Mesothelial cell of epicardium (in vitro differentiated cells): ENCODE measurements at places on chromosomes 3 and 15.

DNA sequence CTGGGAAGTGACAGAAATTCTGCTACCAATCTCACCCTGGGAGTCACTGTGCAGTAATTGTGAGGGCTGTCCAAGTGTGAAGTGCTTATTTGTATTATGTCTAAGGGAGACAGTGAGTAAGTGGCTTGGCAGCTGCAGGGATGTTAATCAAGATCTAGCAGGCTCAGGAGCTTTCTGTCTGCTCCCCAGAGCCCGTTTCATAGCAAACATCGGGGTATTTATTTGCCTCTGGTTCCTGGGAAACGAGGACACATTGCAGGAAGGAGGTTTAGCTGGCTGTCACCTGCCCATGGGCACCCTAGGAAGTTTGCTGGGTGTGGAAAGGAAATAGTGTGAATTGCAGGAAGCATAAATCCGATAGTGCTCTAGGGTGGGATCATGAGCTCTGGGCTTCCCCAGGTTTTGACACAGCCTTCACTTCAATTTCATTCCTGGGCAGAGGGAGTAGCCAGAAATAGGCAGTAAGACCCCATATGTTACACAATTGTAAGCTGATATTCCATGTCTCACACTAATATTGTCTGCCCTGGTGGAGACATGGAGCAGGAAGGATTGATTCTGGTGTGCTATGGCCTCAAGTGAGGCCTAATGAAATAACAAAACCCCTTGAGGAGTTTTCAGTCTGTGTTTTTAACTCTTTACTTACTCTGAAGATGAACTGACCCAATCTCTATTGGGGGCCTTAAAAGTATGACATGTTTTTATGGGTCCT is 74.1 kb upstream of the MITF start:
- no peak for DNase-seq

DNA sequence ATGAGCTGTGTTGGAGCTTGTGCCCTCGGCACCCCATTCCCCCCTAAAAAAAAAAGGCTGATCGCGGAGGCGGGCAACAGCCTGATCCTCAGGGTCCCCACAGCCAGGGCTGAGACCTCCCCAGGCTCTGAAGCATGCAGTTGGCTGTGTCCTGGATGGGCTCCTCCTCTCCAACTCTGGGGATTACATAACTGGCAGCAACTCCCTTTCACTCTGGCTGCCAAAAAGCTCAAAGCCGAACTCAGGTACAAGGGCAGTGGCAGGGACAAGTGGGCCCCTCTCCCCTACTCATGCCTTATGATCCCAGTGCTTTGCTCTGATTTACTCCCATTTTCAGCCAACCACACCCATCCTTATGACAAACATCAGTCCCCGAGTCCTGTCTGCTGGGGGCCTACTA is 18.3 kb downstream of the TPRA1 start:
- no peak for DNase-seq

GRCh38 chr3:157103280-157103679 is 56.7 kb downstream of the CCNL1 start:
- DNase-seq = no peak

- no peak for DNase-seq
Observed at GRCh38 chr3:105806359-105806758, 62.5 kb downstream of the CBLB start.

- no peak for DNase-seq
Observed at GRCh38 chr3:191356631-191357439, 26.5 kb upstream of the UTS2B start.

GRCh38 chr15:76328106-76328696 is 8.4 kb upstream of the ISL2 start:
- DNase-seq = no peak

GRCh38 chr3:70011582-70011981 is 12.0 kb downstream of the SAMMSON start:
- no peak for DNase-seq

DNA sequence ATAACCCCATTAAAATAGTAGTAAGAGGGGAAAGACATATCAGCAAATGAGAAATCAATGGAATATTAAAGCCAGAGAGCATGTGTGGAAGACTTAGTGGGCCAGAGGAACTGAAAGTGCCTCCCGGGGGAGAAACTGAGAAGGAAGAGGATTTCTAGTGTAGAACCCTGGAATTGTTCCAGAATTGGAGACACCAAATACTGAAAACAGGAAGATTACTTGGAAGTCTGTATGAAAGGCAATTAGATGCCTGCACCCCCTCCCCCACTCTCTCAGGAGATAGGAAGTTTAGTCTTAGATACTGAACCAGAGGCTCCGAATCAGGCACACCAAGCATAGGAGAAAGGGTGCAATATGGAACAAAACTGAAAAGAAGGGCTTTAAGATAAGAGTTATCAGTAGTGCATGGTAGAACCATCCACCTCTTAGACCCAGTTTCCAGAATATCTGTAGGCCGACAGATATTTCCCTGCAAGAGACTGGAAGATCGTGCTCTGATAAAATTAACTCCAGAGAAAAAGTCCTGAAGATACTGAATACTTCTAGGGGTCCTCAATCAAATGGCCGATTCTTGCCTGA is 32.4 kb downstream of the KLHL18 start:
- DNase-seq = no peak

GRCh38 chr3:45110509-45110833 is 35.7 kb downstream of the CDCP1 start:
- no peak for DNase-seq

- no peak for DNase-seq
Observed at GRCh38 chr3:40853474-40853873, 328.7 kb downstream of the ZNF621 start.

GRCh38 chr15:50563756-50564155 is 17.3 kb upstream of the USP50 start:
- no peak for DNase-seq

DNA sequence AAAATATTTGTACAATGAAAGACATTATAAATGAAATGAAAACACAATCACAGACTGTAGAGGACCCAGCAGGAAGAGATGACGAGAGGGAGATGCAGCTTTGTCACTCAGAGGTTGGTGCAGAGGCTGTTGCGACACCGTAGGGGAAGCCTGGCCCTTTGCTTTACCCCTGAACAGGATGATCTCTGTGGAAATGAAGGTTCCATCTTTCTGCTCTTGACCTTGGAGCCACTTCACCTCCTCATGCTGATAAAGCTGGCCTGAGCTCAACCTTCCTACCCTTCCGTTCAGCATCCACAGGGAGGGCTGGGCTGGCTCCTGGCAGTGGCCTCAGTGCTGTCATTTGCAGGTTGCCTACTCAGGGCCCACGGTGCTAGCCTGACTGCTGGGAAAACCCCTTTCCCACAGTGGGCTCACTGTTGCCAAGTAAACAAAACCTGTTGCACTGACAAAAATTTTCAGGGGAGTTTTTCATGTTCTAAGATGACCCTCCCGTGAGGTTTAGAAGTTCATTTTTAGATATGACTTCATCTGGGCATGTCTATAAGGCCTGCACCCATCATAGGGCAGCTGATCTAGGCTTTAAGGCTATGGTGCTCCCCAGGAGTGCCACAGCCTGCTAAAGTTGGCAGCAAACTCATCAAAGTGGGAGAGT is 3.0 kb upstream of the CD80 start:
- DNase-seq = no peak

- DNase-seq = no peak
Observed at GRCh38 chr3:126053513-126053912, 30.4 kb downstream of the SLC41A3 start.

- DNase-seq = no peak
Observed at GRCh38 chr15:84813435-84813834, 3.7 kb upstream of the ALPK3 start.

DNA sequence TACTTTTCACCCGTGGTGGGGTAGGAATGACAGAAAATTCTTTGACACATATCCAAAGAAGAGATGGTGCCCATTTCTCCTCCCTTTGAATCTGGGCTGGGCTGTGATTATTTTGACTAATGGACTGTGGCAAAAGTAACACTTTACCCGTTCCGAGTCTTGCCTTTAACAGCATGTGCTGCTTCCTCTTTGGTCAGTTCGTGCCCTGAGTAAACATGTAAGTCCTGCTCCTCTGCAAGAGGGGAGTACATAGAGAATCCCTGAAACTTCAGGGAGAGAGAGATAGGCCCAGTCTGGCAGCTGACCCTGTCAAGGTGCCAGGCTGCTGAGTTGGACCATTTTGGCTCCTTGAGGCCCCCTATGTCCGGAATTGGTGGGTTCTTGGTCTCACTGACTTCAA is 243.1 kb downstream of the EPHB1 start:
- DNase-seq = no peak

GRCh38 chr3:5271372-5271683 is 83.8 kb downstream of the EDEM1 start:
- DNase-seq = no peak

GRCh38 chr3:70114431-70114830 is 114.9 kb downstream of the SAMMSON start:
- DNase-seq = no peak

- DNase-seq = no peak
Observed at GRCh38 chr3:14913071-14913925, 34.1 kb upstream of the NR2C2 start.

- DNase-seq = no peak
Observed at GRCh38 chr3:64316971-64317370, 91.7 kb upstream of the PRICKLE2 start.

- DNase-seq = no peak
Observed at GRCh38 chr3:123090728-123091531, 24.1 kb downstream of the PDIA5 start.

DNA sequence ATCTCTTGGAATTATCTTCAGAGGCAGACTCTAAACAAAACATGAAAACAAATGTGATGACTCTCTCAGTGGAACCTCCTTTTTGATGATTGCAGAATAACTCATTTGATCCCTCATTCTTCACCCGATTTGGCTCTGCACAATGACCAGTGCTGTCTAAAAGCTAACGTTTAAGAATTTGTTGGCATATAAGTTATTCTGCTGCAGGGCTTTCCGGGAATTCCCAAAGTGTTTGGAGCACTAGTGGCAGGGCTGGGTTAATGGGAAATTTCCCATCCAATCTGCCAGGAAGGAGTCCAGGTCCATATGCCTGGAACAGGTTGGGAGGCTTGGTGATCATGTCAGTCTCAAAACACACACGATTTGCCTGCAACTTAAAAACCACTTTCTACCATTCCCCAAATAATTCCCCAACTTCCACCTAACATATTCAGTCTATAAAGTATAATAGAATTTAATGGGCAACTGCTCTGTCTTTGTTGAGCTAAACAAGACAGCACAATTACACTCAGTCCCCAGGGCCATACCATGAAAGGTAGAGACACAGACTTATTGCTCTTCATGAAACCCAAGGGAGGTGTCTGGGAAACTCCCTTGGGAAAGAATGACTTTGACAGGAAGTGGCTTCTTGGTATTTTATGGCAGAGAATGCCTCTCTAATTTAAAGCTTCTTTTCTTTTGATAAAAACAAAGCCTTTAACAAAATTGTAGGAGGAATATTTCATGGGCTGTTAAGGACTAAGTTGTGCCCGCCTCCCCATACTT is 38.0 kb downstream of the ARRDC4 start:
- DNase-seq = no peak

DNA sequence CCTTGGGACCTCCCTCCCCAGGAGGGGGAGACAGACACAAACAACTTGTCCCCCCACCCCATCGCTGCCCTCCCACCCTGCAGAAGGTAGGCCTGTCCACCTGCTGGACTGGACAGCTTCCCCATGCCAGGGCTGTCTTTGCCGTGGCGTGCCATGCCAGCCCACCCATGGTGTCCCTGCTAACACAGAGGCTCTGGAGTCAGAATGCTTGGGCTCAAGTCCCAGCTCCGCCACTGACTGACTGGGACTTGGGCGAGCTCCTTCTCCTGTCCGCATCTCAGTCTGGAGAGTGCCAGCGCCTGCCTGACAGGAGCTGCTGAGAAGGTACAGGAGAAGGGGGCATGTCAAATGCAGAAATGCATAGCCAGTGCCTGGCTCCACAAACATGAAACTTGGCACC is 23.9 kb downstream of the WNT7A start:
- no peak for DNase-seq
